ENCODE measurements at places on chromosomes 3 and 15.

DNA sequence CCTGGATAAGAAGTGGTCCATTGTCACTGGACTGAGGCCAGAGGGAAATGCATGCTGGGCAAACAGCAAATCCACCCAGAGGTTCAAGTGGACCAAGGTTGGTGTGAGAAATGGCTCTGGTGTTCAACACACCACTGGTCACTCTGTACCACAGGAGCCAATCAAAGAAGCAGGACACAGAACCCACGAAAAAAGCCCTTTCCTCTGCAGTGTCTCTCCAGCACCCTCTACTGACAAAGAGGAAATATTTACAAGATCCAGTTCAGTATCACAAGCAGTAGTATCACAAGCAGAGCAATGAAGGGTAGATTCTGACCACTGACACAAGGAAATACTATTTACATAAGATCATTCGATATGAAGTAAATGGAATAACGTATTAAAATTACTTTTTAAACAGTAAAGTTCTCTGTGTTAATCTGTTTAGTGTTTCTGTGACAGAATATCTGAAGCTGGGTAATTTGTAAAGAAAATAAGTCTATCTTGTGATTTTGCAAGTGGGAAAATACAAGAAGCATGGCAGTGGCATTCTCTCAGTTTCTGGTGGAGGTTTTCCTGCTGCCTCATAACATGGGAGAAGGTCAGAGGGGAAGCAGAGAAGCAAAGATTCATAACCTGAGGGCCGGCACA is 390.7 kb downstream of the EFHB start:
- no peaks in the 10 kb centered on the region for H3K36me3 ChIP-seq
- no peak for DNase-seq
- no peaks in the 10 kb centered on the region for H3K4me1 ChIP-seq
- H3K4me3 ChIP-seq, result no peak overlapping the region
- no peaks in the 10 kb centered on the region for H3K27me3 ChIP-seq

GRCh38 chr3:44065311-44066094 is 176.2 kb upstream of the TOPAZ1 start:
- H3K4me1 ChIP-seq, result no peaks in the 10 kb centered on the region
- H3K27ac ChIP-seq, result no peak overlapping the region
- no peaks in the 10 kb centered on the region for H3K36me3 ChIP-seq
- H3K4me3 ChIP-seq, result no peak overlapping the region

DNA sequence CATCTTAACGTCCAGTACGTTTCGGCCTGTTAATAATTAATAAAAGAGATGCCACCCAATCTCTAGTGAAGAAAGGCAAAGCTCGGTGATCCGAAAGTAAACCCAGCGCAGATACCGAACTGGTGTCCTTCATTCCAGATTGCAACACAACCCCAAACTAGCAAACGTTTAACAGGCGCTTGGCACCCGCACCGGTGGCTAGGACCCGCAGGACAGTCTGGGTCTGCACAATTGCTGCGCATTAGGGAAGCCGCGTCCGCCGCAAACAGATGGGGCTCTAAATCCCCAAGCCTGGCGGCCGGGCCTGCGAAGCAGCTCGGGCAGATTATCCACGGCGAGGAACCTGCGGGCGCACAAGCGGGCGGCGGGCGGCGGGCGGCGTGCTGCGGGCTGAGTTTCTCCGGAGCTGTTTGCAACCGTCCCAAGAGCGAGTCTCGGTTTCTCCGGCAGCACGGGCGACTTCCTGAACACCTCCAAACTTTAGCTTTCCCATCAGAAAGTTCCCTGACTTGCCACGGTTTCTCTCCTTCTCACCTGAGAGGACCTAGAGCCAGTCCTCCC is 112.1 kb upstream of the ICE2 start:
- H3K4me3 ChIP-seq, result peak overlapping the region; percentile 94
- H3K36me3 ChIP-seq, result no peaks in the 10 kb centered on the region
- H3K4me1 ChIP-seq, result peaks cover 7% of the 10 kb centered on the region

DNA sequence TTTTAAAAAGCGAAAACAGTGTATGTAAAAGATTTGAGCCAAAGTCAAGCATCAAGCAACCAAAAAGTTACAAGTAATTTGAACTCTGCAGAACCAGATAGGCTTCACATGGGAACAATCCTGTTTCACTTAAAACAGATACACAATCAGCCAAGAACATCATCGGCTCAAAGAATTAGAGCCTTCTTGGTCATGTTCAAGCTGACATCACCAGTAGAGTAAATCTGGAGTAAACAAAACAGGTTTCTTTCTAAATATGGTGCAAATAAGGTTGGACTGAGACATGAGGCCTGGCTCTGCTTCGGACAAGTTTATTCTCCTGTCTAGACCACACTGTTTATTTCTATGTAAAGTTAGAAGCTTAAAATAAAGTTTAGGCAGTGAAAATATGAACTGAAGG is 116.0 kb downstream of the GMNC start:
- H3K27ac ChIP-seq, result no peak overlapping the region
- peaks cover 1% of the 10 kb centered on the region for H3K27me3 ChIP-seq
- peak; percentile 2 for DNase-seq

DNA sequence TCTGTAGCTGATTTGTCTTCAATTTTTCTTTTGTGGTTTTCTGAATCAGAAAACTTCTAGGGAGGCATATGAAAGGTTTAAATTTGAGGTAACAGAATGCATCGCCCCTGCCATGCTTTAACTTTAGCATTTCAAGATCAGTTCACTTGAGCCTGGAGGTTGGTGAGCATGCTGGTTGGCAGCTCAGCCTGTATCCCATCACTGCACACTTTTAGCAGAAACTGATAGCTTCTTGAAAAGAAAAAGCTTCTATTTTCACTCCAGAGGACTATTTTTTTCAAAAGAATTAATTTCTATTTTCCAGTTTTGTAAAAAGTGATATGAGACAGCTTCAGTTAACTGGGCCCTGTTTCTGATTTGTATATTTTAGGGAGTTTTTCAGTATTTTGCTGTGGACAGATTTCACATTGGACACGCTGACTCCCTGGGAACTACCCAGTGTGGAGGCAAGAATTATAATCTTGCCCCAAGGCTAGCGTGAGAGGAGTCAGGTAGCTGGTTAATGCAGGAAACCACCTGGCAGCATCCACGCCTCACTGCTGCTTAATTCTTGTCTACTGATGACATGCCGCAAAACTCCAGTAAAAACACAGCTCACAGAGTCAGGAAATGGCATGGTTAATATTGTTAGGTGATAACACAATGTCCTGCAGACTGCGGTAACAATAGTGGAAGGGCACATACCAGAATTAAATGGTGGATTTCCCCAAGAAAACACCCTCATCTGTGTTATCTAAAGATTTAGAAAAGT is 71.4 kb downstream of the DUT start:
- no peak for DNase-seq
- H3K27me3 ChIP-seq, result no peaks in the 10 kb centered on the region
- no peak overlapping the region for H3K27ac ChIP-seq
- H3K4me3 ChIP-seq, result no peak overlapping the region
- peaks cover 5% of the 10 kb centered on the region for H3K4me1 ChIP-seq
- no peaks in the 10 kb centered on the region for H3K36me3 ChIP-seq

GRCh38 chr15:60544581-60545264 is 65.8 kb upstream of the ICE2 start:
- no peaks in the 10 kb centered on the region for H3K27me3 ChIP-seq
- no peak for DNase-seq
- no peaks in the 10 kb centered on the region for H3K4me1 ChIP-seq
- H3K36me3 ChIP-seq, result peaks cover 2% of the 10 kb centered on the region
- no peak overlapping the region for H3K4me3 ChIP-seq

GRCh38 chr15:43316016-43316970 is 14.1 kb downstream of the LCMT2 start:
- no peaks in the 10 kb centered on the region for H3K36me3 ChIP-seq
- peaks cover 2% of the 10 kb centered on the region for H3K4me1 ChIP-seq
- H3K27me3 ChIP-seq, result peaks cover 35% of the 10 kb centered on the region
- H3K27ac ChIP-seq, result no peak overlapping the region
- H3K4me3 ChIP-seq, result no peak overlapping the region

DNA sequence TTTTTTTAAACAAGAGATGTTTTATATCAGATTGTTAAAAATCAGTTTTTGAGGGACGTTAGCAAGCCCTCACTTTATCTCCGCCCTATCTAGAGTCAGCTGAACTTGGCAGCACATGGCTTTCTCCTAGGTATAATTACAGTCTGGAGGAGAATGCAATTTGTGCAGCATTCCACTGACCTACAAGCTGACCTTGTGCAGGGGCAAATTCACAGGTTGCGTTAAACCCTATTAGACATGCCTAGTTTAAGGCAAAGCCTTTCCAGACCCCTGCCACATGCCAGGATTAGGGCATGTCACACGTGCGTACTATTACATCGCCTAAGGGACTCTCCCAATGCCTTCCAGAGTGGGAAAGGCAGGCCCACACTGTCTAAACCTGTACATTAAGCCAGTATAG is 224.0 kb downstream of the GREM1 start:
- H3K36me3 ChIP-seq, result peaks cover 7% of the 10 kb centered on the region
- peak overlapping the region; percentile 25 for H3K27ac ChIP-seq
- peaks cover 14% of the 10 kb centered on the region for H3K4me1 ChIP-seq
- no peak overlapping the region for H3K4me3 ChIP-seq

DNA sequence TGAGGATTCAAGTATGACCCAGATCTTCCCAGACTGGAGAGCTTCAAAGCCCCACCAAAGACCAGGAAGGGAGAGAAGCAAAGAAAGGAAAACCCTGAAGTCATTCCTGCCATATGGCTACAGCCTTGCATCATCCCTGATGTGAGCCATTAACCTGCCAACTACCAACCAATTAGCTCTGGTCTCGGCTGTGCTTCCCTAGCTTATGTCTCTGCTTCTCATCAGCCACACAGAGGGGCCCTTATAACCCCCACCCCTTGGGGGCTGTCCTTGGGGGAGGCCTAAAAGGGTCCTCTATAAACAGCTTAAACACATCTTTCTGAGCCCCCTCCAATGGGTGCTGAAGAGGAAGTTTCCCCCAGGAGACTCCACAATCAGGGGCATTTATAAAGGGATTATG is 52.8 kb downstream of the NOX5 start:
- H3K27me3 ChIP-seq, result peaks cover 8% of the 10 kb centered on the region
- no peak overlapping the region for H3K27ac ChIP-seq
- H3K36me3 ChIP-seq, result no peaks in the 10 kb centered on the region
- H3K4me1 ChIP-seq, result no peaks in the 10 kb centered on the region

- H3K27ac ChIP-seq, result peak overlapping the region; percentile 40
- peaks cover 4% of the 10 kb centered on the region for H3K4me1 ChIP-seq
- H3K4me3 ChIP-seq, result no peak overlapping the region
- peak; percentile 13 for DNase-seq
- no peaks in the 10 kb centered on the region for H3K27me3 ChIP-seq
Measured at GRCh38 chr3:132669256-132669777, 9.2 kb downstream of the UBA5 start.

- H3K4me1 ChIP-seq, result peaks cover 9% of the 10 kb centered on the region
- H3K36me3 ChIP-seq, result no peaks in the 10 kb centered on the region
- H3K27ac ChIP-seq, result no peak overlapping the region
Measured at GRCh38 chr15:76181705-76182107, 121.9 kb downstream of the TMEM266 start.

GRCh38 chr3:100103558-100104441 is 10.5 kb downstream of the FILIP1L start:
- no peaks in the 10 kb centered on the region for H3K36me3 ChIP-seq
- peak overlapping the region; percentile 90 for H3K27ac ChIP-seq
- no peak overlapping the region for H3K4me3 ChIP-seq
- no peaks in the 10 kb centered on the region for H3K27me3 ChIP-seq
- peak; percentile 93 for DNase-seq
- peaks cover 31% of the 10 kb centered on the region for H3K4me1 ChIP-seq

DNA sequence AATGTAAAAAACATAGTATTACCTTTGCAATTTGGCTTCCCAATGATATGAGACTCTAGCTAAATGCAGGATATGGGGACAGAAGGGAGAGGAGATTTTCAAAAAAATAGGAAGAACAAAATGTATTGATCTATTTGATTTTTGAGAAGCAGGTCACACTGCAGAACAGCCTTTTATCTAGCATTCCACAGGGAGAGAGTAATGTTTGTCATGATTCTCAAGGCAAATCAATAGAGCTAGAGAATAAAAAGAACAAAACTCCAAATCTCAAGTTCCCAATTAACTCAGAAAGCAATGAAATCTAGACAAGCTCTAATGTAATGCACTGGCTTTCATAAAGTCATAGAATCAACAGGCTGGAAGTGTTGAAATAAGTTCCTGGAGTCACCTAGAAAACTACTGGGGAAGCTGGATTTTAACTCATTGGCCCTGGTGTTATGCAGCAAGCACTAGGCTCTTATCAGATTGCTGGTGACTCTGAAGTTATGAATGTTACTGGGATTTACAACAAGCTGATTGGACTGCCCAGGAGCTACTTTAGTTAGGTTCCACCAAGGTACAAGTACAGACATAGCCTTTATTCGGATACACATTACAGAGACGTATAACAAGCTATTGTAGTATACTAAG is 442.8 kb downstream of the FGF12 start:
- H3K4me1 ChIP-seq, result no peaks in the 10 kb centered on the region
- no peak for DNase-seq
- no peak overlapping the region for H3K27ac ChIP-seq
- no peaks in the 10 kb centered on the region for H3K27me3 ChIP-seq
- H3K36me3 ChIP-seq, result no peaks in the 10 kb centered on the region

- H3K36me3 ChIP-seq, result no peaks in the 10 kb centered on the region
- no peaks in the 10 kb centered on the region for H3K4me1 ChIP-seq
- peaks cover 33% of the 10 kb centered on the region for H3K27me3 ChIP-seq
- no peak overlapping the region for H3K4me3 ChIP-seq
- DNase-seq, result no peak
Measured at GRCh38 chr15:78315686-78316282, 16.4 kb upstream of the SKIC8 start.

GRCh38 chr15:71512682-71513006 is 297.7 kb upstream of the NR2E3 start:
- no peaks in the 10 kb centered on the region for H3K27me3 ChIP-seq
- no peak overlapping the region for H3K27ac ChIP-seq
- no peak overlapping the region for H3K4me3 ChIP-seq
- H3K4me1 ChIP-seq, result 0 out of 2 replicates have a peak, but pooled peaks cover 4% of the 10 kb centered on the region
- no peaks in the 10 kb centered on the region for H3K36me3 ChIP-seq

DNA sequence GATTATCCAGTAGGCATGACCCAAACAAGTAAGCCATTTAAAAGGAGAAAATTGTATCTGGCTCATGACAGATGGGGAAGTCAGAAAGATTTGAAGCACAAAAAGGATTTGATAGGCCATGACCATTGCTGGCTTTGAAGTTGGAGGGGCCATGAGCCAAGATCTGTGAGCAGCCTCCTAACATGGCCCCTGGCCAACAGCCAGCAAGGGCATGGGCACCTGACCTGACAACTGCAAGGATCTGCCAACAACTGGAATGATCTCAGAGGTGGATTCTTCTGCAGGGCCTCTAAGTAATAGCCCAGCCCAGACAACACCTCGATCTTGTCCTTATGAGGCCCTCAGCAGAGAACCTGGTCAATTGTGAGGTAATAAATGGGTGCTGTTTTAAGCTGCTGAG is 93.0 kb downstream of the ARNT2 start:
- DNase-seq, result no peak
- H3K27me3 ChIP-seq, result no peaks in the 10 kb centered on the region
- peak overlapping the region; percentile 34 for H3K27ac ChIP-seq
- H3K36me3 ChIP-seq, result no peaks in the 10 kb centered on the region
